ENCODE measurements at places on chromosomes 5 and 9.

GRCh38 chr9:135414293-135414692 is 65.3 kb upstream of the PPP1R26 start:
- DNase-seq = no peak

DNA sequence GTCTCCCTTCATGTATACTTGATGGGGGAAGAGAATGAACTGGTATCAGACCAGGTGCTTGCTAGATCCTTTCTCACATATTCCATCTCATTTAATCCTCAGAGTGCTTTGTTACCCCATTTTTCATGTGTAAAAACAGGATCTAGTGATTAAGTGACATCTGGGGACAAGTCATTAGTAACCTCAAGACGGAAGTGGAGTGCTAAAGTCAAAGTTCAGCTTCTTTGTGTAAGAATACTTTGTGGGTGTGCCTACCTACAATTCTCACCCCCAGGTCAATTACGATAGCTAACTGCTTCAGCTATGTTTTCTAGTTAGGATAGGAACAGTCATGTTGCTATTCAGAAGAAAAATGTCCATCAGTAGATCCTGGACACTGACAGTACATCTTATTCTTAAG is 3.1 kb upstream of the FAM120AOS start:
- DNase-seq = no peak

DNA sequence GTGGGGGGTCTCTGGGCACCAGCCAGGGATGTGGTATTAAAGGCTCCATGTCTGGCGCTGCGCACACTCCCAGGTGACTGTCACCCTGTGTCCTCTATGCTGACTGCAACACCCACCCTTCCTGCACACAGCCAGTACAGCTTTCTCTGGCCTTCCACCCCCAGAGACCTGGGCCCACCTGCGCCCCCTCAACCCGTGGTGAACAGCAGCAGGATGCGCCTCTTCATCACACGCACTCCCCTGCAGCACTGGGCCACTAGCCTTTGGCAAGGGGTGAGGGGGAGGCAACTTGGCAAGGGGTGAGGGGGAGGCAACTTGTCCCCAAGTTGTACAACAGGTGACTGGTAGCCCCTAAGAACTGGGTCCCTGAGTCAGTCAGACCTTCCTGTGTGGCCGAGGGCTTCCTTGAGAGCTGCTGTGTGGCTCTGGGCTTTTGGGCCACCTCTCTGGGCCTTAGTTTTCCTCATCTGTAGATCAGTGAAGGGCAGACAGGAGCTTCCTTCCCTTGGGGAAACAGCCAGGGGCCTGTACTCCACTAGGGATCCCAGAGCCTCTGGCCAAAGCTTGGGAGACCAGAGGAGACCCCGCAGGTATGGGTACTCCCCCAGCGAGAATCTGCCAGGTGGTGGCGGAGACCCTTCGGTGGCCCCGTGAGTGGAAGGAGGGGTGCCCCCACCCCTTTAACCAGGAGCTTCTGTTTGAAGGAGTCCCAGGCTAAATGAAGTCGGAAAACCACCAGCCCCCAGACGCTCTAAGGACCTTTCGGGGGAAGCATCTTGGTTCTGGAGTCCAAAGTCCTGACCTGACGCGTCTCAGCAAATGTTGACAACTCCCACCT is 4.5 kb downstream of the CRAT start:
- no peak for DNase-seq

GRCh38 chr9:79962150-79962549 is 390.4 kb downstream of the TLE4 start:
- no peak for DNase-seq

DNA sequence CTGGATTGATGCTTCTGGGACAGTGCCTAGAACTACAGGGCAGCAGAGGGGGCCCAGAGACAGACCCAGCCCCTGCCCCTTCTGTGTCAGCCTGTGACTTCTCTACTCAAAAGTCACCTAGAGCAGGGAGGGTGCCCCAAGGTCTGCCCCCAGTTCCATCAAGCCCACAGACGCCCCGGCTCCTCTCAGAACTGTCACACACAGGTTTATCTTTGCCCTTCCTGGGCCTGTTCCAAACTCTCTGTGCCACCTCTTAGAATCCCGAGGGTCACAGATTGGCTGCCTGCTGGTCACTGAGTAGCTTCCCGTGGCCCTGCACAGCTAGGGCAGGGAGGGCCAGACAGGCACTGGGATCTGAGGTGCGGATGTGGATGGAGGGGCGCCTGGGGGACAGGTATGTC is 1.7 kb downstream of the RGS14 start:
- DNase-seq = no peak

- no peak for DNase-seq
Measured at GRCh38 chr9:116423149-116423548, 264.0 kb upstream of the TRIM32 start.

GRCh38 chr9:2228132-2228531 is 213.0 kb downstream of the SMARCA2 start:
- no peak for DNase-seq

GRCh38 chr9:122217640-122218039 is 11.1 kb downstream of the LHX6 start:
- DNase-seq = no peak

GRCh38 chr5:62475072-62475471 is 62.5 kb downstream of the IPO11 start:
- DNase-seq = no peak
